ENCODE measurements at places on chromosomes 2 and 18.
A peak's percentile ranks its signal among the peaks of the same experiment; 100 is the strongest.

DNA sequence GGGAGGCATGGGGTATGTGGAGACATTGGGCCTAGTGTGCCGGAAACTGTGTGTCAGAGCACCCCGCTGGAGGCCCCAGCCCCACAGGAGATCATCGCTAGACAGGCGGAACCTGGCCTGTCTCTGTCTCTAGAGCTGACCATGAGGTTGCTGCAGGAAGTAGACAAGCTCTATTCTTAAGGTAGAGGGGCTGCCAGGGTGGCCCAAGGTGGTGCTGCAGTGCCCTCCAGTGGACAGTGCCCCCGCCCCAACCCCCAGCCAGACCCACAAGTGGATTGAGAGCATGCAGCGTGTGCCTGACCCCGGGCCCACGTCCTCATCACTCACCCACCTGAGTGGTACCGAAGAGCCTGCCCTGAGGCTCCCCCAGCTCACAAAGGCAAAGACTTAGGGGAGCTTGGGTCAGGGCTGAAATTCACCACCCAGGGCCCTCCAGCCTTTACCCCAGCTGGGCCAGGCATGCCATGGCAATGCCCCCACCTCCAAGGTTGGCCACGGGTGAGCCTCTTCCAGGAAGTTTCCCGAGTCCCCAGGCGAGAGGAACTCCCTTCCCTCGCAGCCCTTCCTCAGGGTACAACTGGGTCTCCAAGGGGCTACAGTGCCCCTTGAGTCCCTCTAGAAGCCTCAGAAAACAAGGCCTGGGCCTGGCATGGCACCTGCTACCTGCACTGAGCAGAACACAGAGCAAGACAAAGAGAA, 155.0 kb downstream of the TTC32 start:
- no peak for DNase-seq

DNA sequence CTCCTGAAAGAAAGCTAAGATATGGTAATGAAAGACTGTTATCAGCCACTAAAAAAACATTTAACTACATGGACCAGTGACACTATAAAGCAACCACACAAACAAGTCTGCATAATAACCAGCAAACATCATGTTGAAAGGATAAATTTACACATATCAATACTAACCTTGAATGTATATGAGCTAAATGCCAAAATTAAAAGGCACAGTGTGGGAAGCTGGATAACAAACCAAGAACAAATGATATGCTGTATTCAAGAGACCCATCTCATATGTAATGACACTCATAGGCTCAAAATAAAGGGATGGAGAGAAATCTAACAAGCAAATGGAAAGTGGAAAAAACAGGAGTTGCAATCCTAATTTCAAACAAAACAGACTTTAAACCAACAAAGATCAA, 213.1 kb upstream of the CDH2 start:
- DNase-seq, result no peak

DNA sequence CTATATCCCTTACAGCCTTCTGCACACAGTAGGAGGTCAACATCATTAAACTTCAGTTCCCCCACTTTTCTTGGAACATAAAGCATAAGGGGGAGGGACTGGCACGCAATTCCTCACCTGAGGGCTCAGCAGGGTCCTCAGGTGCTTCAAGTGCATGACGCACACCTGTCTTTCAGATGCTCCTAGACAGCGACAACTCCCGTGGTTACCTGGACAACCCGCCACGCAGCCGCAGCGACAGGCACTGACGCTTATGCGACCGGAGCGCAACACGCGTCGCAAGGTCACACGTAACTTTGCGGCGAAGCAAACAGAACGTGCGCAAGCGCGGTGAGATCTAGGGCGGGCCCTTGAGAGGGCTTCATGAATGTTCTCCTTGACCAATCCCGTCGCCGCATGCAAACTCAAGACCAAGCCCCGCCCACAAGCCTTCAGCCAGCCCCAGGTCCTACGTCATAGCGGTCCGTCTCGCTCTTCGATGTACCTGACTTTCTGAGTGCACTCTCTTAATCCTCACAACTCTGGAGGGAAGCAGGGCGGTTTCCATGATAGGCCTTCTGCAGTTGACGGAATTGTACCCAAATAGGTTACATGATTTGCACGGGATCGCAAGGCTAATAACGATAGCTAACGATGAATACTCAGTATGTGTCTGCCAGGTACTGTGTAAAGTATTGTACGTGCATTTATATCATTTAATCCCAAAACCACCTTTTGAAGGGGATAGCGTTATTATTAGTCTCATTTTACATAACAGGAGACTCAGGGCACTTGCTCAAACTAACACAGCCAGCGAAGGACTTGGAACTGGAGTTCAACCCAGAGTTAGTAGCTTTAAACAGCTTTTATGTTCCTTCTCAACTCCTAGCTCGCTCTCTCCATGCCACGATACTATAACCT, at the start of gene IFT172:
TSS of gene IFT172 (minus strand) at position 246 of the 900 bp plus-strand sequence. CDS start at position 156, 90 bp downstream.
- DNase-seq, result peak; percentile 98

GRCh38 chr2:222930862-222931261, 70.0 kb downstream of the ACSL3 start:
- DNase-seq, result no peak

- DNase-seq, result no peak
These were observed 1.3 kb upstream of the HOXD4 start for GRCh38 chr2:176149939-176150583.

DNA sequence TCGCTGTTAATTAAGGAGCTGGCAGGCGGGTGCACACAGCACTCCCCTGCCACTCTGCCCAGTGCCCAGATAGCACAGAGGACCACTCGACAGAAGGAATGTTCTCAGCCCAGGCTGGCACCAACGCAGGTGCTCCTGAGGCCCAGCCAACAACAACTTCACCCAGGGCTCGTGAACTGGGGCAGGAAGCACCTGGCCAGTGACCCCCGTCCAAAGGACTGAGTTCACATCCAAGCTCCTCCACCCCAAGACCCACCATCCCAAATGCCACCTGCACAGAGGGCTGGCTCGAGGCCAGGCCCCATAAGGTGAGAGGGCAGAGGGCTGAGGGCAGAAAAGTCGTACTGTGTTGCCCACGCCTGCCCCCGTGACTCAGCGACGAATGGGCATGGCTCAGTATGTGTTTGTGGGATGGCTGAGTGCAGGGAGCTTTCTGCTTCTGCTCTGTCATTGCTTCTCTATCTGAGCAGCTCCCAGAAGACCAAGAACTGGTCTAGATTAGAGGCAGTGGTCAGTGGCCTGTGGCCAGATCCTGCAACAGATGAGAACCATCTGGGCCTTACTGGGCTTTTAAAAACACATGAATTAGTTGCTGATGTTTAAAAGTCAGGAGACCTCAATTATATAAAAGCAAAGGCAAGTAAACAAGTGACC, 68.4 kb downstream of the POLR1A start:
- DNase-seq, result no peak

GRCh38 chr2:23760736-23761135, 166.2 kb downstream of the ATAD2B start:
- no peak for DNase-seq

DNA sequence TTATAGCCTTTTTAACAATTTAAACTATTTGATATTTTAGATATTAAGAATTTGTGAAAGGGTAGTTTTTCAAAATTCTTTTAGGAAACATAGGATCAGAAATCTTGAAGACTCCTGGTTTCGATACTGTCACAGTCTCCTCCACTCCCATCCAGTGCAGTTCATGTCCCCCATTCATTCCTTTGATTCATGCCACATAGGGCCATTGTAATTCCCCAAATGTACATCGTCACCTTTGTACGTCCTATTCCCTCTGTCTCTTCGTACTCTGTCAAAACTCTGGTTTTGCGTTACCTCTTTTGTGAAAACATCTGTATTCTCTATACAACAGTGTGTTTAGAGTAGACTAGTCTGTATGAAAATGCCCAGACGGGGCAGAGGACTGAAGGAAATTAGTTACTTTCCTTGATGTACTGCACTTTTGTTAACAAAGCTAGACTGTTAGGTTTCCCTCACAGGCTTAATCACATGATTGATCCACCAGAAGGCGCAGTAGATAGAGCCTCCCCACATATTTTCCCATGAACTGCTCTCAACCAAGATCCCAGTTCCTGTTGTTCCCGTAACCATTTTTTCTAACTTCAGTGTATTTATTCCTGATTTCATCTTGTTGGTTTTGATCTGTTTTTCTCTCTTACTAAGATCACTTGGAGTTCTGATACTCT, 2.5 kb downstream of the MRPL35 start:
- no peak for DNase-seq
